CD4-positive, alpha-beta memory T cell (primary cell): ENCODE measurements at places on chromosomes 12 and 14. TPM values are rescaled to one million over a fixed set of nuclear protein-coding genes. Genes with fewer than 3 reads are reported as not detected.

GRCh38 chr12:112978163-112979040 lies at the start of gene OAS2:
Gene OAS2 (plus strand): TSS chr12:112978519. CDS start chr12:112978609, 90 bp downstream.
- DNase-seq: peak; percentile 92

DNA sequence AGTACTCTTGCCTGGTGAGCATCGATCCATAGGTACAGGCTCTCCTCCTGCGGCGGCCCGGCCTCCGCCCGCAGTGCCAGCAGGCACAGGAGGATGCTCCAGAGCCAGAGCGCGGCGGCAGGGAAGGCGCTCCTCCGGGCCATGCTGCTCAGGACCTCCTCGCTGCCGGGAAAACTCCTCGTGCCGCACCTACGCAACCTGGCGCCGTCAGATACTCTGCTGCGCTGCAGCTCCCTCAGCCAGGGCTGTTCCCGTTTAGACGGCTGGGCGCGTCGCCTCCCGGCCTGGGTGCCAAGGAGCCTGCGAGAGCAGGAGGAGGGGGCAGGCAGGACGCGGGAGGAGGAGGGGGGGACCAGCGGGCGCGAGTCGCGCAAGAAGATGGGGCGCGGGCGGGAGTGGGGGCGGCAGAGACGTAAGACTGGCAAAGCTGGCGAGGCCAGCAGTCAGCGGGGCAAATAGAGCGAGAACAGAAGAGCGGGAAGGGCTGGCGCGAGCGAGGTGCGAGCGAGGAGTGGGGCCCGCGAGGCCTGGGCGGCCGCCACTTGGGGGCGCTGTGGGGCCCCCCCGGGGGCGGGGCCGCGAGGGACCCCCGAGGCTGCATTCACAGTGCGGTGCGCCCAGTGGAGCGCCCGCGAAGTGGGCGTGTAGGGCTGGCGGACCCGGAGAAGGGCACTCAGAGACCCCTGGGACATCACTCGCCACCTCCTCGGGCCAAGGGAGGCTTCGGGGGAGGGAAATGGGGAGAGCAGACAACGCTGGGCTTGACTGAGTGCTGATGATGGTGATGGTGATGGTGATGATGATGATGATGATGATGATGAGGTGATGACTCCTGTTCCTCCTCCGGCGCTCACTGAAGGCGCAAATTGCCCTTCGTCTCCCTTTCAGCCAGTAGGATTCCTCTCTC lies at the start of gene WIF1:
Gene WIF1, minus strand, starts transcription at position 257 of the 907 bp plus-strand sequence. Its CDS starts 114 bp downstream, at position 143.
- no peak for DNase-seq

DNA sequence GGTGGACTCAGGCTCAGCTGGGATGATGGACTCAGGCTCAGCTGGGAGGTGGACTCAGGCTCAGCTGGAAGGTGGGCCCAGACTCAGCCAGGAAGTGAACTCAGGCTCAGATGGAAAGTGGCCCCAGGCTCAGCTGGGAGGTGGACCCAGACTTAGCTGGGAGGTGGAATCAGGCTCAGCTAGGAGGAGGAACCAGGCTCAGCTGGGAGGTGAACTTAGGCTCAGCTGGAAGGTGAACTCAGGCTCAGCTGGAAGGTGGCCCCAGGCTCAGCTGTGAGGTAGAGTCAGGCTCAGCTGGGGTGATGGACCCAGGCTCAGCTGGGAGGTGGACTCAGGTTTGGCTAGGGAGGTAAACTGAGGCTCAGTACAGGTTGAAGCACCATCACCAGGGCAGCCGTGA lies 21.8 kb upstream of the C14orf180 start:
- no peak for DNase-seq

DNA sequence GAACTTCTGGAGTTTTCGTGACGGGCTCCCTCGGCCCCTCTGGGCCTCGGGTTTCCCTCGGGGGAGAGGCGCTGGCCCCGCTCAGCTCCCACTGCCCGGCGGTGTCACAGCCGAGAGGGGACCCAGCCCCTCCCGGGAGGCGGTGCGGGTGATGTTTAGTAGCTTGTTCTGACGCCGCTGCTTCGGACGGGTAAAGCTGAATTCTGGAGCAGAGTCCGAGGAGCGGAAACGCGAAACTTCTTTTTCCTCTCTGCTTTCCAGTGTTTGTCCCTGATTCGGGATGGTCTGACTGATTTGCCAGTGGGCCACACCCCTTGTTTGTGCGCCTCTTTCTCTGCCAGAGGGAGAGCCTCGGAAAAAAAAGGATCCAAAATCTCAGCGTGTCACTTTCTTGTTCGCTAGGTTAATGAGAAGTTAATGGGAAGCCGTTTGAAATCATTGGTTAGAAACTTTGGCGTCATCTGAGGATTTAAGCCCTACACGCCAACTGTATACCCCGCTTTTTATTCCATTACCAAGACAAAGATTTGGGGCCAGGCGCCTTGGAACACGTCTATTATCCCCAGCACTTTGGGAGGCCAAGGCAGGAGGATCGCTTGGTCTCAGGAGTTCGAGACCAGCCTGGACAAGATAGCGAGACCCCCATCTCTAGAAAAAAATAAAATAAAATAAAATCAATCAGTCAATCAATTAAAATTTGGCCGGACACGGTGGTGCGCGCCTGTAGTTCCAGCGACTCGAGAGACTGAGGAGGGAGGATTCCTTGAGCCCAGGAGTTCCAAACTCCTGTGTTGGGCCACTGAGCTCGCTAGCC lies 756 bp downstream of the TULP3 start:
- DNase-seq: no peak

- DNase-seq: no peak
Observed at GRCh38 chr12:1838994-1839365, 18.6 kb downstream of the LRTM2 start.

DNA sequence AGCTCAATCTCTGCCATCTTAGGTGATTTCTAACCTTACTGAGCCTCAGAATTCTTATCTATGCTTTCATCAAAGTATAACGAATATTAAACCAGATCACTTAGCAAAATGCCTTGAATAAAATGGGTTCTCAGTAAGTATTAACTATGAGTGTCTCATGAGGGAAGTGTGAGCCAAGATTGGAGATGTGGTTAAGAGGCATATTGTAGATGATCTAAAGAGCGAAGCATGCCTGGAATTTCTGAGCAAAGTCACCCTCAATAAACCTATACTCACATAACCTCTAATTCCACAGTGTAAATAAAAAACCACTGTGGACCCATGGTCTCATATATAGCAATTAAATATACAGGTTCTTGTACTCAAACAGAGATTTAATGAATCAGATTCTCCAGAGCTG lies 193.1 kb upstream of the FSCB start:
- no peak for DNase-seq

DNA sequence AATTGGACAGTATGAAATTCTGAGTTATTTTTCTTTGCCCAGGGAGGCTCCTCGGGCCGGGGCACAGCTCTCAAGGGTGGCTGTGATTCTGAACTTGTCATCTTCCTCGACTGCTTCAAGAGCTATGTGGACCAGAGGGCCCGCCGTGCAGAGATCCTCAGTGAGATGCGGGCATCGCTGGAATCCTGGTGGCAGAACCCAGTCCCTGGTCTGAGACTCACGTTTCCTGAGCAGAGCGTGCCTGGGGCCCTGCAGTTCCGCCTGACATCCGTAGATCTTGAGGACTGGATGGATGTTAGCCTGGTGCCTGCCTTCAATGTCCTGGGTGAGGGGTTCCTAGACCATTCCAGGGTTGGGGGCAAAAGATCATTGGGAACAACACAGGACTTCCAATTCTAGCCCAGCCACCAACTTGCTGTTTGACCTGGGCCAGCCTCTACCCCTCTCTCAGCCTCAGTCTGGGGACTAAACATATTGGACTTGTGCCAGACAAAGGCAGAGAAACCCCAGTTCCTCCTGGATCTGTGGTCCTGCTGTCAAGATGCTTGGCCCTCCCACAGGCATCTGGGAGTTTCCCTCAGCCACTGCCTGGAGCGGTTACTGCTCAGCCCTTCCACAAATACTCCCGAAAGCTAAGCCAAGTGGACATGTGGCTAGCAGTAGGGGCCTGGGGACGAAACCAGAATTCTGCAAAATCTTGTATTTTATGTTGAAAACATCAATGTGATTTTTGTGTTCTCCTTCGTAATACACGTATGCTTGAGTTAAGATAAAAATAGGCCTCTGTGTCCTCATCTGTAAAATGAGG lies 3.5 kb downstream of the OAS3 start:
- no peak for DNase-seq

GRCh38 chr12:5900076-5900475 lies 45.0 kb downstream of the ANO2 start:
- no peak for DNase-seq

- DNase-seq: peak; percentile 53
Observed at GRCh38 chr14:55336162-55336561, 64.9 kb downstream of the FBXO34 start.

DNA sequence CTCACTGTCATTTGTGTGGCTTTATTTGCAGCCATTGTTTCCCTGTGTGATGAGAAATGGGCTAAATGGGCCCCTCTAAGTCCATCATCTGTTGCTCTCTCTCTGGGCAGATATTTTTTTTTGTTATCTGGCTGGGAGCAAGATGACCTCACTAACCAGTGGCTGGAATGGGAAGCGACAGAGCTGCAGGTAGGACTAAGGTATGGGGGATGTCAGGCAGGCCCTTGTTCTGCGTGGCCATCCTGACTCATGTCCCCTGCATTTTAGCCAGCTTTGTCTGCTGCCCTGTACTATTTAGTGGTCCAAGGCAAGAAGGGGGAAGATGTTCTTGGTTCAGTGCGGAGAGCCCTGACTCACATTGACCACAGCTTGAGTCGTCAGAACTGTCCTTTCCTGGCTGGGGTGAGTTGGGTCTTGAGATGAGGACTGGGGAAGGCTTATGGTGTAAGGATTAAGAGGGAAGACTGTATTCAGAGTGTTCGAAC lies 1.3 kb downstream of the MARS1 start:
- no peak for DNase-seq

The STAB2 gene
- polyA plus RNA-seq: not detected

The PLEKHD1 gene
- 0.13 TPM for polyA plus RNA-seq

The BICDL1 gene
- polyA plus RNA-seq: 3.0 TPM

The KLRC4 gene
- polyA plus RNA-seq: not detected

The KERA gene
- polyA plus RNA-seq: not detected
